Endodermal cell (in vitro differentiated cells): ENCODE measurements at places on chromosomes 5 and 9. TPM values are rescaled to one million over a fixed set of nuclear protein-coding genes. Genes with fewer than 3 reads are reported as not detected.

GRCh38 chr9:112245126-112245525 lies 70.0 kb upstream of the SUSD1 start:
- H3K27me3 ChIP-seq, result no peaks in the 10 kb centered on the region
- H3K36me3 ChIP-seq, result peaks cover 25% of the 10 kb centered on the region
- no peak overlapping the region for H3K27ac ChIP-seq
- H3K4me3 ChIP-seq, result no peak overlapping the region
- no peak for DNase-seq
- no peaks in the 10 kb centered on the region for H3K4me1 ChIP-seq

- no peaks in the 10 kb centered on the region for H3K4me1 ChIP-seq
- H3K27me3 ChIP-seq, result no peaks in the 10 kb centered on the region
- no peak overlapping the region for H3K27ac ChIP-seq
- no peak for DNase-seq
These were observed 829.0 kb downstream of the DNAH5 start for GRCh38 chr5:13115476-13115875.

- peaks cover 2% of the 10 kb centered on the region for H3K4me1 ChIP-seq
- no peaks in the 10 kb centered on the region for H3K36me3 ChIP-seq
- no peak overlapping the region for H3K27ac ChIP-seq
- DNase-seq, result no peak
- no peak overlapping the region for H3K4me3 ChIP-seq
These were observed 10.3 kb downstream of the WHRN start for GRCh38 chr9:114494776-114495569.

- no peaks in the 10 kb centered on the region for H3K36me3 ChIP-seq
- no peaks in the 10 kb centered on the region for H3K4me1 ChIP-seq
- no peak overlapping the region for H3K27ac ChIP-seq
- no peaks in the 10 kb centered on the region for H3K27me3 ChIP-seq
These were observed 12.4 kb upstream of the SIL1 start for GRCh38 chr5:139210585-139210984.

DNA sequence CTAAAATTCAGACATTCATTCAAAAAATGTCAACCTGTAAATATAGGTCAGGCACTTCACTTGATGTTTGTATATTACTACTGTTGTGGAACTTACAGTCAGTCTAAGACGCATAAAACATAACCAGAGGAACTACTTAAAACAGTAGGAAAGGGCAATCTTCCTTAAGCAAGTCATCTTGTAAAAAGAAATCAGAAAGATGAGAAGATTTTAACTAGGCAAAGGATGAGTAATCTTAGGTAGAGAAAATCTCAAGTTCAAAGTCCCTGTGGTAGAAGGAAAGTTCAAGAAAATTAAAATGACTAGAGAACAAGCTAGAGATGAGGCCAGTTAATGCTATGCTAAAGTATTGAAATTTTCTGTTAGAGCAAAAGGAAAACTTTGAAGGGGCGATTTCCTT lies 152.4 kb downstream of the RAPGEF6 start:
- no peak overlapping the region for H3K4me3 ChIP-seq
- peaks cover 39% of the 10 kb centered on the region for H3K36me3 ChIP-seq
- H3K27me3 ChIP-seq, result no peaks in the 10 kb centered on the region
- no peak overlapping the region for H3K27ac ChIP-seq
- no peak for DNase-seq

GRCh38 chr9:129617167-129617566 lies 3.7 kb downstream of the C9orf50 start:
- peaks cover 30% of the 10 kb centered on the region for H3K27me3 ChIP-seq
- H3K36me3 ChIP-seq, result no peaks in the 10 kb centered on the region
- H3K4me1 ChIP-seq, result no peaks in the 10 kb centered on the region

DNA sequence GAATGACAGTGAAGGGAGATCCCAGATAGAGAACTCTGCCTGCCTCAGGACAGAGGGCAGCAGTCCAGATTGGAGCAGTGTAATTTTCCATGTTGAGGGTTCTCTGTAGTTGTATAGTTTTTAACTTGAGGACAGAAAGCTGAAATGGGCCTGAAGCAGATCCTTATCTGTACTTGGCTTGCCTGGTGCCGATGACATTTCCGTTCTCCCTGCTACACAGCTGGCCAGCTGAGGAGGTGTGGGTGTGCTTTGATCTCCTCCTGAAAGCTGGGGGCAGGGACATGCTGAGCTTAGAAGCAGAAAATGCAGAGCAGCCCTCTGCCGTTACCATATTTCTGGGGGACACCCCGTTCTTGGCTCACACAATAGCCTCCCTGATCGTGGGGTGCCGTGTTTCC lies 10.5 kb downstream of the GLRX start:
- H3K4me1 ChIP-seq, result peaks cover 13% of the 10 kb centered on the region
- no peaks in the 10 kb centered on the region for H3K27me3 ChIP-seq
- DNase-seq, result peak; percentile 41
- H3K36me3 ChIP-seq, result peaks cover 41% of the 10 kb centered on the region
- H3K27ac ChIP-seq, result no peak overlapping the region

- H3K36me3 ChIP-seq, result no peaks in the 10 kb centered on the region
- peak overlapping the region; percentile 77 for H3K27ac ChIP-seq
- no peak for DNase-seq
- H3K27me3 ChIP-seq, result no peaks in the 10 kb centered on the region
- no peak overlapping the region for H3K4me3 ChIP-seq
These were observed 329.0 kb upstream of the MPDZ start for GRCh38 chr9:13608451-13608850.

DNA sequence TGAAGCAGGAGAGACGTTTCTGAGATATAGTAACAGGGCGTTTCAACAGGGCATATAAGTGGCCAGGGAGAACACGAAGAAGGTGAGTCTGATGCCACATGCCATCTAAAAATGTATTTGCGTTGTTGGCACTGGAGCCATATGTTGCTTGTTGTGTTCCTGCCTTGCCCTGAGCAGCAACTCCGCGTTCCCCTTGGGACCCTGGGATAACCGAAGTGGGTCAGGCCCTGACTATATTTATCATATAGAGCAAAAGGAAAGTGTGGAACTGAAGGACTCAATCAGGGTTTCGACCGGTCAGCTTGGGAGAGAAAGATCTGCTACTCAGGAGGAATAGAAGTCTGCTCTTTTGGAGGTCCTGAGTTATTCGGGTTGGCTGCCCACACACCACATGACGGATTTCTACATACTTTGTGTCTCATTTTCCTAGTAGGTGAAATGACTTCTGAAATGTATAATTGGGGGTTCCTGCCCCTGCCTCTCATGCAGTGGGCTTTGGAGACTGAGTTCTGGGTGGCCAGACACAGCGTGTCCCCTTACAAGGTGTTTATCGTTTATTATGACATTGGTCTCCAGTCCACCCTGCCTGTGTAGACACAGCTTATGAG lies 3.0 kb downstream of the STC2 start:
- no peak for DNase-seq
- H3K4me3 ChIP-seq, result no peak overlapping the region
- no peak overlapping the region for H3K27ac ChIP-seq
- no peaks in the 10 kb centered on the region for H3K36me3 ChIP-seq
- H3K4me1 ChIP-seq, result no peaks in the 10 kb centered on the region

DNA sequence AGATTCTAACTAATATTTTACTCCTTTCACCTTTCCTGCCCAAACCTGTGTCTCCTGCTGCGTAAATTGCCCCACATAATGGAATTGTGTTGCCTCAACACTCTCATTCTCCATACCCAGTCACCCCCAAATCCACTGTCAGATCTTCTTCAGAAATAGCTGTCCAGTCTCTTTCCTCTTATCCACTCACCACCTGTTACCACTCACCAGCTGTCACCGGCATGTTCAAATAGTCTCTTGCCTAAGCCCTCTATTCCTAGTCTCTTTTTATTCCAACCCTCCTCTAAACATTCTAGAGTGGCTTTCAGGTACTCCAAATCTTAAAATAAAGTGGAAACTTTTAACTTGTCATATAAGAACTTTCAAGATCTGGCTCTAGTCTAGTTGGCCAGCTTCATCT lies 262.0 kb upstream of the FBXL7 start:
- H3K36me3 ChIP-seq, result no peaks in the 10 kb centered on the region
- H3K27me3 ChIP-seq, result no peaks in the 10 kb centered on the region
- H3K4me1 ChIP-seq, result no peaks in the 10 kb centered on the region
- no peak overlapping the region for H3K4me3 ChIP-seq
- DNase-seq, result no peak
- H3K27ac ChIP-seq, result no peak overlapping the region

DNA sequence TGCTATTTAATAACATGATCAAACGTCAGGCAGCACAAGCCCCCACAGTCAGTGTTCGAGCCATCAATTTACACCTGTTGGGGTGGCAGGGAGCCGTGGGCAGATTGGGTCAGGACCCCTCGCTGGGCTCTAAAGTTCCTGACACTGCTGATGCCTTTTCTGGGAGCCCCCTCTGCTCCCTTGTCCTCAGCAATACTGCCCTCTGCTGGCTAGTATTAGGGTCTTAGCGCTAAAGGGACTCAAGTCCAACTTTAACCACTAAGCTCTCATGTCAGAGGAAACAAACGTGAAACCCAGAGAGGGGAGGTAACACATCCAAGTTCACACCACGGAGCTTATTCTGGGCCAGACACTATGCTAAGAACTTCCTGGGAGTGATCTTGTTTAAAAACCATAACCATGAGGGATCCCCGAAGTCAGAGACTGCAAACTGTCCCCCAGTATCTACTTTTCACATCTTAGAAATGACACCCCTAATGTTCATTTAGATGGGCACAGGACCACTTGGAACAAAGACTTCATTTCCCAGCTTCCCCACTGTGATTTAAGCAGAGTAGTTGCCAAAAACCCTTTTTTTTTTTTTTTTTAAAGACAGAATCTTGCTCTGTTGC lies 20.4 kb downstream of the ANKS6 start:
- peak; percentile 88 for DNase-seq
- peaks cover 24% of the 10 kb centered on the region for H3K36me3 ChIP-seq
- no peaks in the 10 kb centered on the region for H3K27me3 ChIP-seq
- H3K4me3 ChIP-seq, result no peak overlapping the region
- H3K4me1 ChIP-seq, result no peaks in the 10 kb centered on the region
- no peak overlapping the region for H3K27ac ChIP-seq

DNA sequence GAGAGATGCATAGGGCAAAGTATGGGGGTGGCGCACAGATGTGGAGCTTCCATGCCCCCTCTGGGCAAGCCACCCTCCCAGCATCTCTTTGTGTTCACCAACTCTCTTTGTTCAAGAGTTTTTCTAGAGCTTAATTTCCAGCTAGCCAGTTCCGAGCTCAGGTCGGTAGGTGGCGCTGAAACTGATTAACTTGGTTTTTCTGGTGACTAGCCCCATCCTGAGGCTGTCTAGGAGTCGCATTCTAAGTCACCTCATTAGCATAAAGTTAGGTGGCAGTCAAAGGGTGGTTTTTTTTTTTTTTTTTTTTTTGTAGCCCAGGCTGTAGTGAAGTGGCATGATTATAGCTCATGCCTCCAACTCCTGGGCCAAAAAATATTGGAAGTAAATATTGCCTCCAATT lies 476.4 kb downstream of the KDM4C start:
- no peak overlapping the region for H3K27ac ChIP-seq
- no peaks in the 10 kb centered on the region for H3K27me3 ChIP-seq
- DNase-seq, result peak; percentile 94
- H3K4me3 ChIP-seq, result no peak overlapping the region

- no peaks in the 10 kb centered on the region for H3K36me3 ChIP-seq
- H3K27ac ChIP-seq, result no peak overlapping the region
- DNase-seq, result peak; percentile 37
These were observed 245.9 kb downstream of the FSTL4 start for GRCh38 chr5:133366438-133366837.

DNA sequence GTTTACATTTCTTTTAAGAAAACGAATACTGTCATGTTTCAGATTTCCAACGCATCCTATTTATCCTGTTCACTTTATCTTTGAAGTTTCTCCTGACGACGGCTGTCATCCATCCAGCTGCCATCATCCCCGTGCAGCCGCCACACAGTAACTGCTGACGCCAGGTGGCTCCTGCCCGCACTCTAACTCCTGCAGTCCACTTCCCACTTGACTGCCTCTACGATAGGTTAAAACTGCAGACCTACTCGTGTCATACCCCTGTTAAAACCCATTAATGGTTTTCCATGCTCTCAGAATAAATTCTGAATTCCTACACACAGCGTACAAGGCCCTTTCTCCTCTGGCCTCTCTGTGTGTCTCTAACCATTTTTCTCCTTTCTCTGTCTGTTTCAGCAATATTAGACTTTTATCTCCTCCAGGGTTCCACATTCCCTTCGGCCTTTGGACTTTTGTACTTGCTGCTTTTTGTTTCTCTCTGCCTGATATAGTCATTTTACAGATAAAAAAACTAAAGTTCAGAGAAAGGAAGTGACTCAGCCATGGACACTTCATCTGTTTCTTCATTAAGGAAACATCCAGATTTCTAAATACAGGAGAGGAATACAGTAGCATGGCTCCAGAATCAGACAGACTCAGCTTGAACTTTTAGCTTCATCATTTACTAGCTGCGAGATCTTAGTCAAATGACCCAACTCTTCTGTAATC lies 84.9 kb downstream of the ADAMTS12 start:
- no peak overlapping the region for H3K4me3 ChIP-seq
- DNase-seq, result no peak
- no peaks in the 10 kb centered on the region for H3K27me3 ChIP-seq
- H3K36me3 ChIP-seq, result no peaks in the 10 kb centered on the region
- no peak overlapping the region for H3K27ac ChIP-seq
- peaks cover 7% of the 10 kb centered on the region for H3K4me1 ChIP-seq

DNA sequence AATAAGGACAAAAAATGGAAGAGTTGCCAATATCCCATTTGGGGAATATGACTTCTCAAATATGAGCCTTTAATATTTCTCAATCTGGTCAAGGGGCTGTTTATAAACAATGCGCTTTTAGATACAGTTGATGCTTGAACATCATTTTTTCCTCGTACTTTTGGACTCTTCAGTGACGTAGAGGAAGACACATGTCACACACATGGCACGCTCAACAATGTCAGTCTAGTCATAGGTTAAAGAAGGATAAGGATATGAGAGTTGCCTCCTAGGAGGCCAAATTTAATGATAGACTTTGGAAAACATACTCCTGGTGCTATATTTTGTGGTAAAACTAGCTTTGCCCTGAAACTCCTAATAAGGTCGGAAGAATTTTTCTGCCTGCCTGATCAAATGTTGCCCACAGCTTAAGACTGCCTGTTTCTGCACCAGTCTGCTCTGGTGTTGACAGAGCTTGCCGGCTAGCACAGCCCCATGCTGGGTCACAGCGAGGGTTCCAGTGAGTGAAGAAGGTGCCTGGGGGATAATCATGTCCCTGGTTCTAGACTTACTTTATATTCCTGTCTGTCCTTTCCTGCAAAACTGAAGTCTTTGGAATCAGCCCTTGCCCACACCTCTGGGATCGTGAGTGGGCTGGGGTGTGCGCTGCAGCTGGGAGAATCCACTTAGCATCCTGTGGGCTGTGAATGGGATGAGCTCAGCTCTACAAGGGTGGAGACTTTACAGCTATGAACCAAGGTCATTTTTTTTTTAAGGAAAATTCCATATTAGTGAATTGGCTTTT lies 230.8 kb upstream of the IRX4 start:
- DNase-seq, result no peak
- H3K27me3 ChIP-seq, result no peaks in the 10 kb centered on the region
- H3K36me3 ChIP-seq, result no peaks in the 10 kb centered on the region
- H3K27ac ChIP-seq, result no peak overlapping the region

- no peak overlapping the region for H3K27ac ChIP-seq
- H3K27me3 ChIP-seq, result no peaks in the 10 kb centered on the region
- no peak overlapping the region for H3K4me3 ChIP-seq
- no peaks in the 10 kb centered on the region for H3K36me3 ChIP-seq
- H3K4me1 ChIP-seq, result peaks cover 3% of the 10 kb centered on the region
These were observed 183.4 kb downstream of the TMEM38B start for GRCh38 chr9:105877721-105878120.

Gene LCN15
- total RNA-seq, result 1.2 to 1.3 TPM (median 1.2 TPM) in 3 replicates

Gene PCDHB13
- total RNA-seq, result 2.9 and 3.3 TPM in 2 replicates

Gene CRB2
- 1.7 and 2.0 TPM in 2 replicates for total RNA-seq

Gene CDKN2B
- 9.6 to 11.4 TPM (median 10.9 TPM) in 3 replicates for total RNA-seq

Gene IL7R
- total RNA-seq, result 0.61 to 0.69 TPM in 2 of 3 replicates, not detected in the other

Gene SVEP1
- total RNA-seq, result 0.12 to 0.46 TPM (median 0.29 TPM) in 3 replicates

Gene TRPM3
- total RNA-seq, result 1.2 to 2.8 TPM (median 2.5 TPM) in 3 replicates

Gene PCDHB4
- total RNA-seq, result 2.3 and 3.3 TPM in 2 replicates

Gene TAF11L10
- not detected in 3 replicates for total RNA-seq

Gene ADAMTS16
- total RNA-seq, result 0.77 to 2.2 TPM (median 1.5 TPM) in 3 replicates
